ENCODE measurements at places on chromosomes 7 and 10. TPM values are rescaled to one million over a fixed set of nuclear protein-coding genes. Genes with fewer than 3 reads are reported as not detected.
A peak's percentile ranks its signal among the peaks of the same experiment; 100 is the strongest.

DNA sequence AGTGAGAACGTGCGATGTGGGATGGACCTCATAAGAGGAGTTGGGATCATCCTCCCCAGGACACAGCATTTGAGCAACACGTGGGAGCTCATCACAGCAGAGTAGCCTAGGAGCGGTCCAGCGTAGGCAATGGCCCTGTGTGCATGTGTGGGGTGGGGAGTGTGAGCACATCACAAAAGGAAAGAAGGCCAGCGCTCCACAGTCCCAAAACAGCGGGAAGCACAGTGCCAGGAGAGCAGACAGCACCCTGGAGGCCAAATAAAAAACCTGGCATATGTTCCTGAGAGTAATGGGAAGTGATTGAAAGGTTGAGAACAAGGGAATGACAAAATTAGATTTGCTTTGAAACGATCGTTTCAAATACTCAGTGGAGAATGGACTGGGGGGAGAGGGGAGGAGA lies 226.0 kb downstream of the C7orf25 start:
- H3K4me3 ChIP-seq = no peak overlapping the region
- H3K36me3 ChIP-seq = no peaks in the 10 kb centered on the region
- no peak overlapping the region for H3K27ac ChIP-seq
- H3K4me1 ChIP-seq = no peaks in the 10 kb centered on the region
- no peaks in the 10 kb centered on the region for H3K27me3 ChIP-seq
- DNase-seq = no peak

GRCh38 chr7:140945940-140946339 lies 21.2 kb upstream of the BRAF start:
- no peaks in the 10 kb centered on the region for H3K4me1 ChIP-seq
- DNase-seq = no peak
- no peak overlapping the region for H3K4me3 ChIP-seq
- H3K27ac ChIP-seq = no peak overlapping the region

DNA sequence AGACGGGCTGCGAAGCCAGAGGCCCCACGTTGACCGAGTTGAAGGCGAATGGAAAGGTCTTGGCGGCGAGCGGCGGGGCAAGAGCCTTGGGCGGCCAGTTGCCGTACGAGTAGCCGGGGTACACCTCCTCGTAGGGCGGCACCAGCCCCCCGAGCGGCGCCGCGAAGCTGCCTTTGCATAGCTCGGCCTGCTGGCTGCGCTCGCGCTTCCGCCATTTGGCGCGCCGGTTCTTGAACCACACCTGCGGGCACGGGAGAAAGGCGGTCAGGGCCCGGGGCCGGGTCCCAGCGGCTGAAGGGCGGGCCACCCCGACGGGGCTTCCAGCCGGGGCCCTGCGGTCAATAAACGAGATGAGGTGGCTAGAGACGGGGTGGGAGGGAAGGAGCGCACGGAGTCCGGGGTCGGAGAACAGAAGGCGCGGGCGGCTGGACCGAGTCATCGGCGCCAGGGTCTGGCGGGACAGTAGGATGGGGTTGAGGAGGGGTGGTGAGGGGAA lies 4.8 kb downstream of the ELOVL3 start:
- H3K27me3 ChIP-seq = peaks cover 11% of the 10 kb centered on the region
- H3K27ac ChIP-seq = no peak overlapping the region
- H3K36me3 ChIP-seq = no peaks in the 10 kb centered on the region
- no peak for DNase-seq
- H3K4me1 ChIP-seq = peaks cover 27% of the 10 kb centered on the region

DNA sequence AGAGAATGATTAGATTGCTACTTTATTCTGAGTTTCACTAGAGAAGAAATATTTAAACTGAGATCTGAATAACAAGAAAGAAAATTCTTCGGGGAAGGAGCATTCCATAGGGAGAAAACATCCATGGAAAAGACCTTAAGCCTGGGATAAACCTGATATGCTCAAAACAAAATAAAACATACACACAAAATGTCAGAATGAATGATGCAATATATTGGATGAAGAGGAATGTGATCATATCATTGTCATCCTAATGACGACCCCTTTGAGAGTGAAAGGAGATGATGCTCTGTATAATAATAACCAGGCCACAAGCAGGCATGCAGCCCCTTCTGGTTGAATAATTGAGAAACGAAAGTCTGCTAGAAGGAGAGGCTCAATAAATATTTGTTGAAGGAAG lies 882.4 kb downstream of the NRG3 start:
- no peak overlapping the region for H3K27ac ChIP-seq
- H3K4me3 ChIP-seq = no peak overlapping the region
- H3K27me3 ChIP-seq = no peaks in the 10 kb centered on the region
- no peaks in the 10 kb centered on the region for H3K36me3 ChIP-seq

DNA sequence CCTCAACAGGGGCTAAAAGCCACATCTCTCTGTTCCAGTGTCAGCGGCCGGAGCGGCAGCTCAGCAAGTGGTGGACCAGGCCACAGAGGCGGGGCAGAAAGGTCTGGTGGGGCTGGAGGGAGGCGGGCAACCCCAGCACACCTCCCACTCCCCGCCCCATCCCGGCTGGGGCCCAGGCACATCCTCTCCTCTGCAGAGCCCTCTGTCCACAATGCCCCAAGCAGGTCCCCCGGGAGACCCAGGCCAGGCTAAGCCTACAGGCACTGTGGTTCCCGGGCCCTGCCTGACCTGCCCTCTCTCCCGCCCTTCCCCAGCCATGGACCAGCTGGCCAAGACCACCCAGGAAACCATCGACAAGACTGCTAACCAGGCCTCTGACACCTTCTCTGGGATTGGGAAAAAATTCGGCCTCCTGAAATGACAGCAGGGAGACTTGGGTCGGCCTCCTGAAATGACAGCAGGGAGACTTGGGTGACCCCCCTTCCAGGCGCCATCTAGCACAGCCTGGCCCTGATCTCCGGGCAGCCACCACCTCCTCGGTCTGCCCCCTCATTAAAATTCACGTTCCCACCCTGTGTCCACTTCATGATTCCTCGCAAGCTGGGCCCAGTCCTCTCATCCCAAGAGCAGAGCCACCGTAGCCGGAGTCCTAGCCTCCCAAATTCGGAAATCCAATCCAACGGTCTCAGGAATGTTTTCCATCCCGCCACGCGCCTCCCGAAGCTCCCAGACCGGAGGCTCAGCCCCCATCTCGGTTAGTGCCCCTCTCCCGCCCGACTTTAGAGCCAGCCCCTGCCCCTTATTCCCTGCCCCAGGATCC lies 2.1 kb downstream of the ADIRF start:
- peak overlapping the region; percentile 97 for H3K4me3 ChIP-seq
- H3K27ac ChIP-seq = peak overlapping the region; percentile 100
- DNase-seq = no peak
- no peaks in the 10 kb centered on the region for H3K36me3 ChIP-seq
- peaks cover 57% of the 10 kb centered on the region for H3K4me1 ChIP-seq

- H3K27me3 ChIP-seq = no peaks in the 10 kb centered on the region
- DNase-seq = no peak
- no peaks in the 10 kb centered on the region for H3K36me3 ChIP-seq
- no peak overlapping the region for H3K4me3 ChIP-seq
Measured at GRCh38 chr7:139450851-139451250, 32.6 kb downstream of the KLRG2 start.

GRCh38 chr10:86179153-86179524 lies 187.5 kb downstream of the GRID1 start:
- H3K4me3 ChIP-seq = no peak overlapping the region
- no peaks in the 10 kb centered on the region for H3K27me3 ChIP-seq
- DNase-seq = no peak
- H3K36me3 ChIP-seq = no peaks in the 10 kb centered on the region

GRCh38 chr7:958221-959200 lies 4.0 kb upstream of the ADAP1 start:
- H3K4me3 ChIP-seq = no peak overlapping the region
- peaks cover 20% of the 10 kb centered on the region for H3K4me1 ChIP-seq
- no peaks in the 10 kb centered on the region for H3K36me3 ChIP-seq
- H3K27ac ChIP-seq = no peak overlapping the region
- no peak for DNase-seq

GRCh38 chr7:112790586-112791003 lies 402 bp upstream of the TMEM168 start:
- H3K4me1 ChIP-seq = peaks cover 11% of the 10 kb centered on the region
- peak overlapping the region; percentile 90 for H3K27ac ChIP-seq
- DNase-seq = no peak
- H3K4me3 ChIP-seq = peak overlapping the region; percentile 90

DNA sequence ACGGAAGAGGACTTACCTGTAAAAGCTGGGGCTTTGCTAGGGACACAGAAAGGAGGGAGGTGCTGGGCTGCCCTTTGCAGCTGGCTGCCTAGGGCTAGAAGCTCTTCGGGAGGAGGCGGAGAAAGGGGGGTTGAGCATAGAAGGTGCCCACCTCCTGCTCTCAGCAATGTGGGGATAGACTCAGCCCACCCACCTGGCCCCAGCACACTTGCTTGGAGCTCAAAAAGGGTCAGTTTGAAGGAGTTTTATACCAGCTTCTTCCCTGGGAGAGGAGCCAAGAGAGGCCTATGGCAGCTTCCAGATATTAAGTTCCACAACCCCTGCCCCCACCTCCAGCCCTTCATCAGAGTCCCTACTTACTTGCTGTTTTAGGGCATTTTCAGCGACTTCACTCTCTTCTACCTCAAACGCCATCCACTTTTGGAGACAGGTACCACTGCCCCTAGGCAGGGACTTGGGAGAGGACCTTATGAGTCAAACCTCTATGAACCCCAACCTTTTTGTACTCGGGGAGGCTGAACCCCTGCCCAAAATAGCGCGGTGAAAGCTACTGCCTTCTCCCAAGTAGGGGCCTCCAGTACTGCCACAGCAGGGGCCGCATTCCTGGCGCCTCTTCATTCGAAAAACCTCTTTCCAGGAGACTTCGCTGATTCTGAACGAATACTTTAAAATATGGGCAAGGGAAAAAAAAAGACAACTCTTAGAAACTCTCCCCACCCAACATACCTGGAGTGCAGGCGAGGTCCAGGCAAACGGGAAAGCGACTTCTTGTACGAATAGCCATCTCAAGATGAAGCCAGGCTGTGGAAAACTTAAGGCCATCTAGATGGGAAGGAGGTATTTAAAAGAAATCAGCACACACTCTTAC lies 1.2 kb upstream of the EVX1 start:
- no peak for DNase-seq
- peaks cover 47% of the 10 kb centered on the region for H3K27me3 ChIP-seq
- H3K36me3 ChIP-seq = no peaks in the 10 kb centered on the region
- peaks cover 41% of the 10 kb centered on the region for H3K4me1 ChIP-seq

GRCh38 chr10:33900596-33900995 lies 566.1 kb upstream of the NRP1 start:
- peaks cover 48% of the 10 kb centered on the region for H3K4me1 ChIP-seq
- no peak overlapping the region for H3K27ac ChIP-seq
- H3K27me3 ChIP-seq = no peaks in the 10 kb centered on the region
- no peaks in the 10 kb centered on the region for H3K36me3 ChIP-seq
- no peak overlapping the region for H3K4me3 ChIP-seq

GRCh38 chr10:95745501-95745900 lies 10.5 kb upstream of the ENTPD1 start:
- H3K27me3 ChIP-seq = no peaks in the 10 kb centered on the region
- no peaks in the 10 kb centered on the region for H3K36me3 ChIP-seq
- H3K4me1 ChIP-seq = peaks cover 18% of the 10 kb centered on the region
- H3K27ac ChIP-seq = no peak overlapping the region
- no peak for DNase-seq

DNA sequence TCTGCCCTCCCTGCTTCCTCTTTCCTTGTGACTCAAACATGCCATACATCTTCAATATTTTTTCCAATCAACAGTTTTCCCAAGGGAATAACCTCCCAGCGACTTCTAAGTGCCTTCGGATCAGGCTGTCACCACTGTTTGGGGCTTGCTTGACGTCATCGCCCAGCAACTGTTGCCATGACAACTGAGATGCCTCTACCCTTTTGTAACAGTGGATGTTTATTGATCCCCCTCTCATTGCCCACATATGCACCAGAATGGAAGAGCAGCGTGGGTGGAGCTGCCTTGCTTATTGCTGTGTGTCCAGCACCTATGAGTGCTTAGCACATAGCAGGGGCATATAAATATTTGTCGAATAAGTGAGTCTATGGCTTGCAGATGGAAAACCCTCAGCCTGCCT lies 14.4 kb downstream of the FFAR4 start:
- H3K36me3 ChIP-seq = no peaks in the 10 kb centered on the region
- H3K4me3 ChIP-seq = no peak overlapping the region
- no peaks in the 10 kb centered on the region for H3K27me3 ChIP-seq
- no peak overlapping the region for H3K27ac ChIP-seq

- H3K4me3 ChIP-seq = no peak overlapping the region
- H3K27ac ChIP-seq = no peak overlapping the region
- H3K4me1 ChIP-seq = peaks cover 9% of the 10 kb centered on the region
- no peak for DNase-seq
Measured at GRCh38 chr7:30062587-30062986, 34.4 kb downstream of the PLEKHA8 start.

- no peak overlapping the region for H3K27ac ChIP-seq
- H3K36me3 ChIP-seq = peaks cover 32% of the 10 kb centered on the region
- H3K27me3 ChIP-seq = no peaks in the 10 kb centered on the region
- H3K4me3 ChIP-seq = no peak overlapping the region
- peaks cover 4% of the 10 kb centered on the region for H3K4me1 ChIP-seq
- no peak for DNase-seq
Measured at GRCh38 chr7:149719912-149720335, 53.5 kb downstream of the ZNF467 start.

DNA sequence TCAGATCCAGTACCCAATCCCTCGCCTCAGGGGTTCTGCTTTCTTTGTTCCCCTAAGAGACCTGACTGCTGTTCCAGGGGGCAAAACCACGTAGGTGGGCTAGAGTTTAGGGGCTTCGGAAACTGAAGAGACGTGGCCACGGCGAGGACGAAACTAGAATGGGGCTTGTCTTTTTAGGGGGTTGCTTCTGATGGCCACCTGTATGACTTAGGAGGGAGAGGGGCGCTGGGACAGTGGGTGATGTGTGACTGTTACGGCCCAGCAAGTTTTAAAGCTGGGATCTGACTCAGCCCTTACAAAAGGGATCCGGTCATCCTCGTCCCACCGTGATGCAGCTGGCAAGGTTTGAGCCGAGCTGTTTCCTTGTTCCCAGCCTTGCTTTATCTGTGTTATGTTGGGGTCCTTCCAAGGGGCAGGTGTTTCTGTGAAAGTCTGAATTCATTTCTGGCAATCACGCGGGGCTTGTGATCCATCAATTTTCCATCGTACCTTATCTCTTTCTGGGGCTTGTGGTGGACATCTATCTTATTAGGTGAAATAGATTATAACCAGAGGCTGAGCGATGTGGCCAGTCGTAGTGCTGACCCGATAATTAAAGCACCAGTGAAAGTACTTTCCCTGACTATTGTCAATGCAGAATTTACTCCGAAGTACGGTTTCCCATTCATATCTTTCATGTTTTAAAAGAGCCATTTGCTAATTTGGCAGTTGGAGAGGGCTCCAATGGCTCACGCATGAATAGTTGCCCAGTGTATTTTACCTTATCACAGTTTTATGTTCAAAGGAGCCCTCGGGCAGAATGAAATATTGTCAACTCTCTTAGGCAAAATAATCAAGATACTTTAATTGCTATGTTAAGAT lies 830 bp downstream of the MET start:
- H3K27me3 ChIP-seq = no peaks in the 10 kb centered on the region
- H3K27ac ChIP-seq = peak overlapping the region; percentile 35
- H3K36me3 ChIP-seq = no peaks in the 10 kb centered on the region
- no peak for DNase-seq

ZNF467 gene
- 7.4 TPM for total RNA-seq

PDLIM1 gene
- total RNA-seq = 109 TPM

CALHM3 gene
- not detected for total RNA-seq

Data from thoracic aorta (tissue), 2 donors.